ENCODE measurements at places on chromosomes 13 and 19.

DNA sequence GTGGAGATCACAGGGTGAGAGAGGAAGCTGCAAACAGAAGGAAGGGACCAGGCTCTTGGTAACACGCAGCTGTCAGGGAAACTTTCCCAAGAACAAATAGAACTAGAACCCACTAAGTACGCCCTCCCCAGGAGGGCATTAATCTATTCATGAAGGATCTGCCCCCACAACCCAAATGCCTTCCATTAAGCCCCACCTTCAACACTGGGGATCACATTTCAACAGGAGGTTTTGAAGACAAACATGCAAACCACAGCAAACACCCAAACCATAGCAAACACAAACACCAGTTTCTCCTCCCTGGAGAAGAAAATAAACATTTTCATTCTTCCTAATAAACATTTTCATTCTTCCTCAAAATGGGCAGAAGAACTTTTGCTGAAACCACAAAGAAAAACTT lies 329.6 kb downstream of the EFNB2 start:
- DNase-seq = no peak

DNA sequence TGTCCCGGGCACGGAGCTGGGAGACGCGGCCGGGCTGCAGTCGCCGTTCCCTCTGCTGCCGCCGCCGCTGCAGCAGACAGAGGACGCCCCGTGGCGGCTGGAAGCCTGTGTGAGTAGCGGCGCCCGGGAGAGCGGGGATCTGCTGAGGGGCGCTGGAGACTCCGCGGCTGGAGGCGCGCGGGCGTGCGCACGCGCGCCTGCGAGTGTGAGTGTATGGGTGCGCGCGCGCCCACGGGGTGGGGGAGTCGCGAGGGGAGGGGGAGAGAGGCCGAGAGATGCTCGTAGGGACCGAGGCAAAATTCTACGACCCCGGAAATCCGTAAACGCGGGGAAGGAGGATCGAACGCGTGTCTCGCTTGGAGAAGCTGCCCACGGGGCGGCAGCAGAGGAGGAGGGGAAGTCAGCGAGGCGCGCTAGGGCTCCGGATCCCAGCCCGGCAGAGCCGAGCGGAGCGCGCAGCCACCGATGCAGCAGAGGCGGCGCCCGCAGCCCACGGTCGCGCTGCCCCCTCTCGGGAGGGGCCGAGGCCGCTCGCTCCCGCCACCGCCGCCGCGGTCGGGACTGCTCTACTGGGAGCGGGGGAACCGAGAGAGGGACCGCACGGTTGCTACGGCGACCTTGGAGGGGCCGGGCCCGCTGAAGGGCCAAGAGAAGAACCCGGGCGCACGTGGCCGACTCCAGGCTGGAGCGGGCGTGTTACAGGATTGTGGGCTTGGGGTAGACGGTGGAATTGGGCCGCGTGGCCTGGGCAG lies at the start of gene ENOX1:
ENOX1 (minus strand) TSS at position 207 of the 752 bp plus-strand sequence.
- DNase-seq = peak; percentile 27

DNA sequence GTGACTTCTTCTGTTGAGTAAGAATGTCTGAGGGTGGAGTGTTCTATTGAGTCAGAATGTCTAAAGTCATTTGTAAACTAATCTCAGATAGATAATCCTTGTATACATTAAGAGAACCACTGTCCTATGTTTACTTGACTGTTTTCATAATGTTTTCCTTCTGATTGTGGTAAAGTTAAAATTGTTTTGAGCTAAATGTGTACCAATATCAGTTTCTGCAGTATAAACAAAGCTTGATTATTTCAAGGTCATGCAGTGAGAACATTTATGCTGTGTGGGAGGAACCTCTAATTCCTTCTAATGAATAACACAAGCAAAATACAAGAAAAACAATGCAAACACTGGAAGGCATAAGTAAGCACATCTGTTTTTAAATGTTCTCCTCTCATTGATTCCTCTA lies 434.6 kb downstream of the FGF14 start:
- no peak for DNase-seq

DNA sequence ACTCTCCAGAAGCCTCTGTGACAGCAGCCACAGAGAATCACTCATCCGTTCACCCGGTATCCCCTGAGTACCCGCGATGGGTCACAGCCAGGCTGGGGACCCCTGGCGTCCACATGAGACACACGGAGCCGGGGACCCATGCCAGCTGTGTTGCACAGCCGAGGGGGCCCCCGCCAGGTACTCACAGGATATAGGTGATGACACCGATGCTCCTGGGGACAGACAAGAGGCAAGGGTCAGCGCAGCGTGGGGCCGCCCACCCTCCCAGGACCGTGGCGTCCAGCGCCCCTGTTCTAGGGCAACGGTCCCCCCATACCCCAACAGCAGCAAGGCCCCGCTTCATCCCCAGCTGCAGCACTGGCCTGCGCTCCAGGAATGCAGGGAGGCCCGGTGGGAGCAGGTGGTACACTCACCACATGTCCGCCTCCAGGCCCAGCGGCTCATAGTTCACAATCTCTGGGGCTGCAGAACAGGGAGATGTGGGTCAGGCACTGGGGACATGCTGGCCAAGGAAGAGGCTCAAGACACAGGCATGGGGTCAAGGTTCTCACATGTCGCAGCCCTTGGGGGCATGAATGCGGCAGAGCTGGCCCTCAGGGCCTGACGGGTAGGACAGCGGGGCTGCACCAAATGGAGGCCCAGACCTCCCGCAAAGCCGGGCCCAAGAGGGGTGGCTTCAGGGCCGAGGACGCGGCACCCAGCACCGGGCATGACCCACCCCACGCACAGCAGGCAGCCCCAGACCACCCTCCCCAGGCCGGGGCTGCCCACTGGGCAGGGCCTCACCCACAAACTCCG lies 7.2 kb downstream of the DAPK3 start:
- DNase-seq = no peak

All from Kasumi-1 (cell line).